ENCODE measurements at places on chromosomes 16 and 17. TPM values are rescaled to one million over a fixed set of nuclear protein-coding genes. Genes with fewer than 3 reads are reported as not detected.

Gene RRAD
- total RNA-seq, result 135 TPM

GRCh38 chr16:86020971-86021370 is 122.0 kb downstream of the IRF8 start:
- H3K36me3 ChIP-seq, result no peaks in the 10 kb centered on the region
- H3K27ac ChIP-seq, result no peak overlapping the region
- peaks cover 7% of the 10 kb centered on the region for H3K4me1 ChIP-seq
- H3K27me3 ChIP-seq, result peaks cover 82% of the 10 kb centered on the region
- H3K4me3 ChIP-seq, result no peak overlapping the region

GRCh38 chr16:89707695-89708094 is 6.2 kb upstream of the SPATA2L start:
- no peak overlapping the region for H3K27ac ChIP-seq
- no peaks in the 10 kb centered on the region for H3K36me3 ChIP-seq
- H3K4me3 ChIP-seq, result no peak overlapping the region
- peaks cover 10% of the 10 kb centered on the region for H3K27me3 ChIP-seq

GRCh38 chr17:58630883-58631522 is 60.8 kb downstream of the TEX14 start:
- H3K27ac ChIP-seq, result peak overlapping the region; percentile 90
- no peaks in the 10 kb centered on the region for H3K27me3 ChIP-seq
- no peaks in the 10 kb centered on the region for H3K36me3 ChIP-seq
- no peak for DNase-seq

- no peak for DNase-seq
- H3K27me3 ChIP-seq, result no peaks in the 10 kb centered on the region
- no peak overlapping the region for H3K27ac ChIP-seq
- H3K36me3 ChIP-seq, result no peaks in the 10 kb centered on the region
Measured at GRCh38 chr16:15548482-15548891, 94.5 kb downstream of the MARF1 start.

GRCh38 chr16:86889974-86890373 is 311.6 kb downstream of the FOXL1 start:
- no peak overlapping the region for H3K27ac ChIP-seq
- H3K36me3 ChIP-seq, result no peaks in the 10 kb centered on the region
- DNase-seq, result no peak
- H3K4me1 ChIP-seq, result no peaks in the 10 kb centered on the region
- peaks cover 27% of the 10 kb centered on the region for H3K27me3 ChIP-seq
- no peak overlapping the region for H3K4me3 ChIP-seq

- DNase-seq, result no peak
- H3K4me1 ChIP-seq, result no peaks in the 10 kb centered on the region
- H3K27me3 ChIP-seq, result peaks cover 34% of the 10 kb centered on the region
- no peaks in the 10 kb centered on the region for H3K36me3 ChIP-seq
- no peak overlapping the region for H3K4me3 ChIP-seq
Measured at GRCh38 chr17:72496461-72496860, 375.6 kb downstream of the SOX9 start.

- no peaks in the 10 kb centered on the region for H3K27me3 ChIP-seq
- no peak for DNase-seq
- H3K4me3 ChIP-seq, result peak overlapping the region; percentile 53
- peak overlapping the region; percentile 92 for H3K27ac ChIP-seq
Measured at GRCh38 chr17:3004925-3005324, 58.5 kb downstream of the OR1D5 start.

GRCh38 chr16:86387468-86388440 is 122.6 kb upstream of the FOXF1 start:
- peaks cover 7% of the 10 kb centered on the region for H3K4me1 ChIP-seq
- DNase-seq, result no peak
- H3K27me3 ChIP-seq, result peaks cover 95% of the 10 kb centered on the region

Gene RDM1
- not detected for total RNA-seq

Gene DHRS7C
- total RNA-seq, result 3.1 TPM

DNA sequence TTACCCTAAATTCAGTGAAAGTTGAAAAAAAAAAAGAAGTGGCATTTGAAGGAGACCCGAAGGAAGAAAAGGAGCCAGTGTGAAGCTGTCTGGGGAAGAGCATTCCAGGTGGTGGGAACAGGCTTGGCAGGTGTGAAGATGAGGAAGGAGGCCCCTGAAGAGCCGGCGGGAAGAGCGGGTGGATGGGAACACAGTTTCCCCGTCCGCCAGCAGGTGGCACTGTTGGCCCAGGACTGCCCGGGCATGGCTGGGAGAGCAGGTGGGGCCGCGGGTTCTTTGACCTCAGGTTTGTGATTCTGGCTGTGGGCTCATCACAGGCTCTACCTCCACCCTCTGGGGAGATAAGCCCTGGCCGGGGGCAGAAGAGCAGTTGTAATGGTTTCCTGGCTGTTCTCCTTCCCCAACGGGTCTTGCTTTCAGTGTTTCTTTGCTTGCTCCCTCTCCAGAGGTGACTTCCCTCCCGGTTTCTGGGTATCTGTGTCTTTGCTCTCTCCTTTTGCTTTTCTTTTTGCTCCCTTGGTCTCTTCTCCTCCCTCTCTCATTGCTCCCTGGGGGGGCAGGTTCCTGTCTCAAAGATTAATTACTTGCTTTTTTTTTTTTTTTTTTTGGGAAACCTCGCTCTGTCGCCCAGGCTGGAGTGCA is 32.3 kb downstream of the RAP1GAP2 start:
- no peaks in the 10 kb centered on the region for H3K36me3 ChIP-seq
- H3K27me3 ChIP-seq, result peaks cover 25% of the 10 kb centered on the region
- DNase-seq, result peak; percentile 70
- no peaks in the 10 kb centered on the region for H3K4me1 ChIP-seq
- H3K4me3 ChIP-seq, result no peak overlapping the region
- no peak overlapping the region for H3K27ac ChIP-seq

DNA sequence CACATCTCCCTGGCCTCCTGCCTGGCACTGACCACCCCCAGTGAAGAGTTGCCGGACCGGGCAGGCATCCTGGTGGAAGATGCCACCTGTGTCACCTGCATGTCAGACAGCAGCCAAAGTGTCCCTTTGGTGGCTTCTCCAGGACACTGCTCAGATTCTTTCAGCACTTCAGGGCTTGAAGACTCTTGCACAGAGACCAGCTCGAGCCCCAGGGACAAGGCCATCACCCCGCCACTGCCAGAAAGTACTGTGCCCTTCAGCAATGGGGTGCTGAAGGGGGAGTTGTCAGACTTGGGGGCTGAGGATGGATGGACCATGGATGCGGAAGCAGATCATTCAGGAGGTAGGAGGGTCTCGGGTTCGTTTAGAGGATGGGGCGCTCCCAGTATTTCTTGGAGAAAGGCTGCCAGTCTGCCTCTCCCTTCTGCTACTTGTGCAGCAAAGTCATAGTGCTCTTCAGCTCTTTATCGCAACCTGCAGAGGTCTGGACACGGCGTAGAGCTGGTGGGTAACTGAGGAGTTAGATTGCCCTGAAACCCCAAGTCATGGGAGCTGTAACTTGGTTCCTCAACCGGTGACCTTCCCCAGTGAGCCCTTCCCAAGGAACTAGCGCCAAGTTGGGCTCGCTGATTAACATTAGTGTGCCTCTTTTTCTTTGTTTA is 21.9 kb downstream of the AKAP1 start:
- H3K4me3 ChIP-seq, result no peak overlapping the region
- H3K27ac ChIP-seq, result peak overlapping the region; percentile 95

Gene GUCY2D
- not detected for total RNA-seq

GRCh38 chr16:80887062-80887461 is 82.7 kb upstream of the CDYL2 start:
- no peak for DNase-seq
- no peak overlapping the region for H3K4me3 ChIP-seq
- H3K36me3 ChIP-seq, result no peaks in the 10 kb centered on the region
- H3K27me3 ChIP-seq, result peaks cover 4% of the 10 kb centered on the region

DNA sequence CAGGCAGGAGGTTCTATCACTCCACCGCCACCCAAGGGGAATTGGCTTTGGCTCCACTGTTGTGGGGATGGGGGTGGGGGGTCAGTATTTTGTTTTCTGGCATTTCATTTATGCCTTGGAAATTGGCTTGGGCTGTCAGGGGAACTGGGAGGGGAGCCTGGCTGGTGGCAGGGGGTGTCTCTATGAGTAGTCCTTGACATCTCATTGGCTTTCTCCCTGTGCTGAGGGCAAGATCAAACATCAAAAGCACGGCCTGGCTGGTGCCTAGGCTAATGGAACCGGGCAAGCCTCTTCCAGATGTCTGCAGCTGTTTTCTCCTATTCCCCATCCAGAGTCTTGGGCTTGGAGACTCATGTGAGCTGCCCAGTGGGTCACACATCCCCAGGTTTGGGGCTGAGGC is 17.4 kb upstream of the NGFR start:
- H3K27me3 ChIP-seq, result peaks cover 93% of the 10 kb centered on the region
- no peak overlapping the region for H3K27ac ChIP-seq
- no peak for DNase-seq
- no peaks in the 10 kb centered on the region for H3K36me3 ChIP-seq
- peaks cover 5% of the 10 kb centered on the region for H3K4me1 ChIP-seq

DNA sequence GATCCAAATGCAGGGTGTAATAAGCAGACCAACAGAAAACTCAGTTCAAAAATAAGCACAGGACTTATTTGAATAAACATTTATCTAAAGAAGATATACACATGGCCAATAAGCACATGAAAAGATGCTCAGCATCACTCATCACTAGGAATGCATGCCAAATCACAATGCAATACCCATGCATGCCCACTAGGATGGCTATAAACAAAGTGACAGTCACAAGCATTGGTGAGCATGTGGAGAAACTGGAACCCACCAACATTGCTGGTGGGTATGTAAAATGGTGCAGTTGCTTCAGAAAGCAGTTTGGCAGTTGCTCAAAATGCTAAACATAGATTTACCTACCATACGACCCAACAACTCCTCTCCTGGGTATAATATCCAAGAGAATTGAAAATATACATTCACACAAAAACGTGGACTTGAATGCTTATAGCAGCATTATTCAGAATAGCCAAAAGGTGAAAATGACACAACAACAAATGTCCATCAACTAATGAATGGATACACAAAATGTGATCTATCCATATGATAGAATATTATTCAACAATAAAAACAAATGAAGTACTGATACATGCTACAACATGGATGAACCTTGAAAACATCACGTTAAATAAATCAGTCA is 20.1 kb downstream of the UBE2O start:
- H3K36me3 ChIP-seq, result no peaks in the 10 kb centered on the region
- no peak for DNase-seq
- H3K4me3 ChIP-seq, result no peak overlapping the region

Gene HIGD1B
- total RNA-seq, result 18.3 TPM

- no peaks in the 10 kb centered on the region for H3K36me3 ChIP-seq
- H3K27ac ChIP-seq, result no peak overlapping the region
- no peak overlapping the region for H3K4me3 ChIP-seq
- no peaks in the 10 kb centered on the region for H3K4me1 ChIP-seq
Measured at GRCh38 chr16:49930841-49931240, 74.9 kb upstream of the ZNF423 start.

- H3K4me3 ChIP-seq, result peak within 1 kb of the TSS; percentile 51
- H3K27me3 ChIP-seq, result peaks cover 88% of the 10 kb centered on the region
- H3K36me3 ChIP-seq, result no peaks in the 10 kb centered on the region
Measured at GRCh38 chr16:71358464-71358998, at the start of gene CALB2. CALB2 (plus strand) TSS chr16:71358723; CDS start chr16:71358793, 70 bp downstream.

Gene RAMP2
- 37.7 TPM for total RNA-seq

Gene AGRP
- not detected for total RNA-seq

Gene LUC7L
- total RNA-seq, result 23.3 TPM

GRCh38 chr16:88758227-88758943 is 26.6 kb downstream of the PIEZO1 start:
- no peaks in the 10 kb centered on the region for H3K27me3 ChIP-seq
- no peaks in the 10 kb centered on the region for H3K36me3 ChIP-seq
- H3K27ac ChIP-seq, result no peak overlapping the region
- H3K4me3 ChIP-seq, result no peak overlapping the region

DNA sequence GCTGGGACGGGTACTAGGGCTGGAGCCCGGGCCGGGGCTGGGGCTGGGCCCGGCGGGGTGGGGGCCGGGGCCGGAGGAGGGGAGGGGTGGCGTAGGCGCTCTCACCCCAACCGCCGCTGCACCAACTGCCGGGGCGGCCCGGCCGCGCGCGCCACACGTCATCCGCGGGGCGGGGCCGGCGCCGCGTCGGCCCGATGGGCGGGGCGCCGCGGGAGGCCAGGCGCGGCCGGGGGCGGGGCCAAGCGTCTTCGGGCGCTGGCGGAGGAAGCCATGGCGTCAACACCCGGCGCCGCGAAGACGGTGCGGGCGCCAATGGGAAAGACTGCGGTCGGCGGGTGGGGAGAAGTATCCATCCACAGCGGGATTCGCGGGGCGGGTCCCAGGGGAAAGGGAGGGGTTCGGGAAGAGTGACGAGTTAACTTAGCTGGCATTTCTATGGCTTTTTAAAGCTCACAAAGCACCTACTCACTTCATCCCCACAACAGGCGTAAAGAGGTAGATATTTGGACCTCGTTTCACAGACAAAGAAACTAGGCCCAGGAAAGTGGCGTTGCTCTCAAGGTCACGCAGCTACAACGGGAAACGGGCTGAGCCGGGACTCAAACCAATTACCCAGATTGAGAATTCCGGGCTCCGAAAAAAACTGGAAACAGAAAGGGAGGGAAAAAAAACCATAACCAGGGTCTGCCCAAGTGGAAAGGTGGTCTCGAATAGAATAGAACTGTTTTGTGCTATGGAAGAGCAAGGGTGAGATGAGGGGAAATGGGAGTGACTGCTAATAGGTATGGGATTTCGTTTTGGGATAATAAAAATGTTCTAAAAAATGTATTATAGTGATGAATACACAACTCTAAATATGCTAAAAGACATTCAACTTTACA is at the start of gene SPAG9:
Gene SPAG9, minus strand, starts transcription at position 130 of the 881 bp plus-strand sequence. CDS start 212 bp downstream, outside the sequence.
- H3K4me3 ChIP-seq, result peak within 1 kb of the TSS; percentile 96
- peak within 1 kb of the TSS; percentile 100 for H3K27ac ChIP-seq
- DNase-seq, result peak; percentile 97
- no peaks in the 10 kb centered on the region for H3K27me3 ChIP-seq
- peaks cover 62% of the 10 kb centered on the region for H3K4me1 ChIP-seq
- no peaks in the 10 kb centered on the region for H3K36me3 ChIP-seq
